ENCODE measurements at places on chromosomes 3 and 15.

DNA sequence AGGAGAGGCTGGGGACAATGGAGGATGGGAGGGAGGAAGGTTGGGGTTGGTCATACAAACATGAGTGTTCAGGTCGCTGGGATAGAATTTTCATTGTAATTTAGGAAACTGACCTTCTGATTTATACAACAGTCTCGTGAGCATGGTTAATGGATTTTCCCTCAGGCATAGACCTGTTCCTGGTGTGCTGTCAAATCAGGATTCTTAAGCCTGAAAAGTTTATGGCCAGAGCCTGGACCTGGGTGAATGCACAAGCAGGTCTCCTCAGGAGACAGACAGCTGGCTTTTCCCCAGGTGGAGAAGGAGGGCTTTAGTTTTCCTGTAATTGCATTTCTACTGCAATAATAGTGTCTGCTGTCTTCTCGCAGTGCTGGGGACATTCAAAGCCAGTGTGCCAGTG, 338.0 kb downstream of the SHQ1 start:
- DNase-seq: no peak

DNA sequence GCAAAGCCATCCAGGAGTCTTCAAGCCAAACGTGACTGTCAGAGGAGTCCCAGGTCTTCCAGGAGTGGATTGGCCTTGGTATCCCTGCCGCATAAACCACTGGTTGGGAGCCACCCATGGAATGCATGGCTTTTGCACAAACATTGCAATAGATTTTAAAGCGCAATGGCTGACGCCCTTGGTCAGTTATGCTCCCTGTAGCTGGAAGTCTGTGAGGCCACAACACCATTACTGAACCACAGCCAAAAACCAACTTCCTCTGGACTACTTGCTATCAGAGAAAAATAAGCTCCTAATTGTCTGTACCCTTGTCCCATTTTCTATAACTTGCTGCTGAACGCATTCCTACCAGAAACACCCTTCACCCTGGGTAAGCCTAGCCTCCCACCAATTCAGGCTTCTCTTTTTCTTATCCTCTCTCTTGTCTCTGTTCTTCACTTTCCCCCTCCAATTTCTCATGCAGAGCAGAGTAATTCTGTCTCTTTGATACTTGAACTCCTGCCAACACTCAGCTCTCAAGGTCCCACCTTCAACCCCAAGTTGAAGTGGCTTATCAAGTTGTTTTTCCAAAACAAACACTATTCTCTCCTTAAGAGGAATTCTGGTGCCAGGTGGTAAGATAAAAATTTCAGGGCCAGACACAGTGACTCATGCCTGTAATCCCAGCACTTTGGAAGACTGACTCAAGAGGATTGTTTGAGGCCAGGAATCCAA, 176.4 kb upstream of the UBE2E1 start:
- no peak for DNase-seq

DNA sequence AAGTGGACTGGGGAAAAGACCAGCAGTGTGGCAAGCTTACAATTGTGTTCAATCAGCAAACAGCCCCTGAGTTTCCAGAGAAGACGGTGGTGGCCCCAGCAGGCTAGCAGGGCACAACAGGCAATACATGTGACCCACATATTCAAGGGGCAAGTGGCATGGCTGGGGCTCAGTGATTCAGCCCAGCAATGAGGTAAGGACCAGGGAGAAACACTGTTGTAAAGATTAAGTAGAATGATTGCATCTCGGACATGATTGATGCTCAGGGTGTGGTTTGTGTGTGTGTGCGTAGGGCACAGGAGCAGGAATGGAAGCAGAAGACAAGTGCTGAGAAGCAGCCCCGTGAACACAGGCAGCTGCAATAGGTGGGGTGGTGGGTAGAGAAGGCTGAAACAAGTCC, 37.9 kb downstream of the KLHL6 start:
- DNase-seq: no peak

- DNase-seq: no peak
Observed at GRCh38 chr3:120081719-120082118, 12.5 kb downstream of the GSK3B start.

GRCh38 chr15:93900476-93901400, 330.6 kb upstream of the MCTP2 start:
- DNase-seq: no peak

DNA sequence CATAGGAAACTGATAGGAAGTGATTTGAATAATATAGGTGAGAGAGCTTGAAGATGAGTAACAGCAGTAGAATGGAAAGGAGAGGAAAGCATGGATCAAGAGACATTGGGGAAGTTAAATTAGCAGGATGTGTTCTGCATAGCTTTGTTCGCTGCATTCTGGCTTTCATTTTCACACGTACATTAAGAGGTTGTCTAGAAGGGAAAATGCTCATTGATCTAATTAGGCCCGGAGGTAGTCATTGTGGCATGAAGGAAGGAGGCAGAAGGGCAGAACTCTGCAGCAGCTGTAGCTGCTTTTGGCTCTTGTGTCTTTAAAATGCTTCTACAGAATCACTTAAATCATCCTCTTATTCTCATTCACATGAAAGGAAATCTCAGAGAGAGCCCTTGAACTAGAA, 40.3 kb downstream of the KCNAB1 start:
- no peak for DNase-seq

GRCh38 chr15:101025896-101026631, 106.9 kb downstream of the LRRK1 start:
- DNase-seq: no peak

GRCh38 chr15:64535460-64536243, 75.3 kb downstream of the ZNF609 start:
- no peak for DNase-seq

- no peak for DNase-seq
Observed at GRCh38 chr3:11878837-11879236, 32.2 kb upstream of the TAMM41 start.

DNA sequence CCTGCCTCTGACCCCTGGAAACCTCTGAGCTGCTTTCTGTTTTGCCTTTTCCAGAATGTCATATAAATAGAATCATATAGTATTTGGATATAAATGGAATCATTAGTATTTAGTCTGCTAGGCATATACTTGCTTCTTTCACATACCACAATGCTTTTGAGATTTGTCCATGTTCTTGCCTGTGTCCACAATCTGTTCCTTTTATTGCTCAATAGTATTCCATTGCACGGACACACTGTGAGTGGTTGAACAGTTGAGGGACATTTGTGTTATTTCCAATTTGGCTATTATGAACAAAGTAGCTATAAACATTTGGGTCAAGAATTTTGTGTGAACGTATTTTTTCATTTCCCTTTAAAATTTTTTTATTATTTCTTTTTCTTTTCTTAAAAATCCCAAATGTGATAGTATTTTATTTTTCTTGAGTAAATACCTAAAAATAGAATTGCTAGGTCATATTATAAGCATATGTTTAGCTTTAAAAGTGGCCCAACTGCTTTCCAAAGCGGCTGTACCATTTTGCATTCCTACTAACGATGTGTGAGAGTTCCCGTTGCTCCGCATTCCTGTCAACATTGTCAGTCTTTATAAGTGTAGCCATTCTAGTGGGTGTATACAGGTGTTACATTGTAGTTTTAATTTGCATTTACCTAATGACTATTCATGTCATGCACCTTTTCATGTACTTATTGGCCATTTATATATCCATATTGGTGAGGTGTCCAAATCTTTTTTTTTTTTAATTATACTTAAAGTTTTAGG, 26.5 kb downstream of the WDR53 start:
- DNase-seq: no peak

GRCh38 chr15:44726136-44726535, 10.2 kb upstream of the TRIM69 start:
- no peak for DNase-seq

- no peak for DNase-seq
Observed at GRCh38 chr3:141410408-141410807, 42.1 kb downstream of the ZBTB38 start.

DNA sequence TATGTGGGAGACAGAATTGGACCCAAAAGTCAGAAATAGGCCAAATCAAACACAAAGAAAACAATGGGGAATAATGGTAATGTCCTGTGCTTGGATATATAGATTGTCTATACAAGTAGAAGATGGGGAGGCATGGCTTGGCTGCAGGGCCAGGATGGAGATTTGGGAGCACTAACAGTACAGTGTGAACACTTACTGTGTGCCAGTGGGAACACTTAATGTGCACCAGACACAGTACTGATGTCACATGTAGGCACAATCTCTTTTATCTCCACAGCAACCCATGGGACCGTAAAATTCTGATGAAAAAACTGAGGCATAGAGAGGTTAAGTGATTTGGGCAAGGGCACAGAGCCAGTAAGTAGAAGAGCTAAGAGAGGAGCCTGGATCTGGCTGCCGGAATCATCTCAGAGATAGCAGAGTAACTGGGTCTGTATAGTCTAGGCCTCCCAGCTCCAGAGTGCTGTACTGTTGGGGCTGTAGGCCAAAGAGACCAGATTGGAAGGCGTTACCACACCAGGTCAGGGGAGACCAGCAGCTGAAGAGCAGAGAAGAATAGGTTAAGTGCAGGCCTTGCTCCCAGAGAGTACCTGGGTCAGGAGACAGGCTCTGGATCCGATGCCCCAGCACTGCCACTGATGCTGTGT, 63.3 kb downstream of the RLBP1 start:
- no peak for DNase-seq

DNA sequence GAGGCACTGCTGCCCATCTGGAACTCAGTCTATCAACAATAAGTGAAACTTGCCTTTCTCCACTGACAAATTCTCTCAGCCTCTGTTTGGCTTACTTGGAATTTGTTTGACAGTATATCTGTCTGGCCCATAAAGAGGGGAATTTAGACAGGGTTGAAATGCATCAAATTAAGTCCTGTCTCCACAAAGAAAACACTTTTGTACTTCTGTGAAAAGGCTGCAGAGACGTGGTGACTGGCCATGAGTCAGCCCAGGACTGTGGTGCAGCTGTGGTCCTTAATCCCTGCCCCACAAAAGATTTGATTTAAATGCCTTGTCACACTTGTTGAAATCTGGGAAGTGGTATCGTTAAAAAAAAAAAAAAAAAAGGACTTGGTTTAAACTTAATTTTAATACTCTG, 47.5 kb downstream of the RYR3 start:
- no peak for DNase-seq

Data from NCI-H510A (cell line).